AG04450 (cell line): ENCODE measurements at places on chromosomes 13 and 19.

GRCh38 chr13:98060282-98060681 is 82.6 kb upstream of the FARP1 start:
- no peak for DNase-seq

GRCh38 chr19:34319230-34319585 is 45.8 kb upstream of the GPI start:
- DNase-seq: no peak

GRCh38 chr19:15644066-15644741 is 3.5 kb downstream of the CYP4F3 start:
- DNase-seq: no peak

- DNase-seq: no peak
Measured at GRCh38 chr13:33174491-33174890, 111.1 kb downstream of the STARD13 start.

DNA sequence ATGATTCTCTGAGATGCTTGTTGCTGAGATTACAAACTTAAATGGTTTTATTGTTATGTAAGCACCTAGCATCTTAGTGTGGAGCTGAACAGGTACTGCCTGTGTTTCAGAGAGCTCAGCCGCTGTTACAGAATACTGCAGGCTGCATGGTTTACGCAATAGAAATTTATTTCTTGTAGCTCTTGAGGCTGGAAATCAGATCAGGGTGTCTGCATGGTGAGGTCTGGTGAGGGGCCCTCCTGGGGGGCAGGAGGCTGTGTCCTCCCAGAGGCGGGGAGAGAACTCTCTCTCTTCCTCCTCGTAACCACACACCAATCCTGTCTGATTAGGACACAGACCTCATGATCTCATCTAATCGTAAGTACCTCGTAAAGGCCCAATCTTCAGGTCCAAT is 13.1 kb downstream of the ATP11A start:
- DNase-seq: no peak

- no peak for DNase-seq
Measured at GRCh38 chr19:19662871-19663255, 613 bp downstream of the ATP13A1 start.

- DNase-seq: peak; percentile 16
Measured at GRCh38 chr13:100987948-100988347, 313.4 kb upstream of the TMTC4 start.

DNA sequence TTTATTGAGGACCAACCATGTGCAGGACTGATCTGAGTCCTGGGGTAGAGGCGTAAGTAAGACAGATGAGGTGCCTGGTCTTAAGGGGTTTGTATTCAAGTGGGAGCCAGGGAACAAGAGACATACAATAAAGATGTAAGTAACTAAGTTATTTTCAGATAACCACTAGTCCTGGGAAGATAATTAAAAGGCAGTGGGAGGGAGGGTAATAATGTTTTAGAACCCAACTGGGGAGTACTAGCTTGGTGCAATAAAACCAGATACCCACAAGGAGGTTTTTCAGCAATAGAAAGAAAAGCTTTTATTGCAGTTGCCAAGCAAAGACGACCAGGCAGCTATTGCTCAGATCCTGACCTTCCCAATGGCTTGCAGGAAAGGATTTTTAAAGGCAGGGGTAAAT is 893.7 kb downstream of the UQCRFS1 start:
- DNase-seq: no peak

DNA sequence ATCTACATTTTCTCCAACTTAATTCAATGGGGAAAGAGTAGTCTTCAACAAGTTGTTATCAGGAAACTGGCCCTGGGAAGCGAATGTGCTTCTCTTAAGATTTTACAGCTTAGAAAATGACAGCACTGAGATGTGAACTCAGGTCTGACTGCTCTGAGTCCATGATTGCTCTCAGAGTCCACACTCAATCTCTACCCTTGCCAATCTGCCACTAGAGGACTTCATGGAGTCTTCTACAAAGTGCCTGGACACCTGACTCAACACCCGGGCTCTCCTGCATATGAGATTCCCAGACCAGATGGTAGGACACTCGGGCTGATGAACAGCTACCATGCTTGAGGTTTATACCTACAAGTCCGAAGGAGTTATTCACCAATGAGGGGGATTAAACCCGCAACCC is 74.8 kb downstream of the ABCC4 start:
- DNase-seq: no peak

- no peak for DNase-seq
Measured at GRCh38 chr13:46759846-46760245, 37.1 kb downstream of the ESD start.

GRCh38 chr19:53912653-53913052 is 3.6 kb downstream of the CACNG7 start:
- no peak for DNase-seq

DNA sequence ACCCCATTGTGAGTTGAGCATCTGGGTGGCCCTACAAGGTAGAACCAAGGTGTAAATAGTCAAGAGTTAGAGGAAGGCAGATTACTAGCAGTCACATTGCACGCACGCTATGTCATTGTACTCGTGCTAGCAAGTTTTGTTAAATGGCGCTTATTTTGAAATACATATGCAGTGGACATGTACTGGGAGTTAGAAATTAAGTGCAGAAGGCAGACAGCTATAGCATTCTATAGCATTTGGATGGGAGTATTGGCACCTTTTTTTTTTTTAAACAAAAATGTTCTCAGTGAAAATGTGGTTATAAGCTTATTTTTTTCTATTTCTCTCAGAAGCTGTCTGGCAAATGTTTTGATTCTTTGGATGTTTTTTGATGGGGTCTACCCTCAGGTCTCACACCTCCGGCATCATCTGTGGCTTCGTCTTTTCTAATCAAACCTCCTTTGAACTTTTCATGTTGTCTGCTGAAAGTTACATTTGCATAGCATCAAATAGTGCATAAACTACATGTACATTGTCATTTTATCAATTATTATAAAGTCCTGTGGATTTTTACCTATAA is 68.1 kb downstream of the ARHGEF7 start:
- no peak for DNase-seq

DNA sequence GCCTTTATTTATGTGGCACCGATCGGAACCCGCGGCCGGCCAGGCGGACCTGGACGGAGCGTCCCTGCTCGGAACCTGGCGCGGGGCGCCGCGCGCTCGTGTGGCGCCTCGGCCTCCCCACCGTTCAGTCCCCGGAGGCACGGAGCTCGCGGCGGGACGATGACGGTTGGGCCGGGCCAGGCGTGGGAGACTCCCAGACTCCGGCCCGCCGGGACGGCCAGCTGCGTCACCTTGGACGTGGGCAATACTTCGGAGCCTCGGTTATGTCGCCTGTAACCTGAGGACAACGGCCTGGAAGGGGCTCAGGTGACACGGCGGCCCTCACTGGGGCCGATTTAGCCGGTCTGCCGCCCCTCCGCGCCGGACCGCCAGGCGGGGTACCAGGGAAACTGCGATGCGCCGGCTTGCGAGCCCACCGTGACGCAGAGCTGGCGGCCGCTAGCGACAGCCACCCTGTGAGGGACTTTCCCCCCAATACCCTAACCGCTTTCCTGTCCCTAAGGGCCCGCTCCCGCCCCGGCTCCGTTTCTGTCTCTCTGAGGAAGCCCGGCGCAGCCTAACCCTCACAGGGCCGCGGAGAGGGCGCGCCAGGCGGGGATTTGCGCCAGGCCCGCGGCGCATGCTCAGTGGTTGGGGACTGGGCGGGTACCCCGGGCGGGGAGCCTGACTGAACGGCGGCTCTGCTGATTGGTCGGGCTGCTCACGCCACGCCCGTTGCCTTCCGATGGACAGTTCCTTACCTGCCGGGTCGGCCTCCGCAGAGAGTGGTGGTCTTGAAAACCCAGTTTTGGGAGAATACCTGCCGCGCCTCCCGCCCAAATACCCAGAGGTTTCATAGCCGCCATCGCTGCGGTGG is 109.5 kb upstream of the DOCK9 start:
- DNase-seq: peak; percentile 32

- DNase-seq: no peak
Measured at GRCh38 chr13:97026531-97027161, 32.4 kb upstream of the OXGR1 start.

- no peak for DNase-seq
Measured at GRCh38 chr13:49953560-49953959, 17.4 kb upstream of the SPRYD7 start.

GRCh38 chr13:83819611-83820010 is 62.7 kb downstream of the SLITRK1 start:
- no peak for DNase-seq

GRCh38 chr13:29853131-29853530 is 2.7 kb upstream of the UBL3 start:
- no peak for DNase-seq

GRCh38 chr13:51324714-51325420 is 14.6 kb upstream of the SERPINE3 start:
- DNase-seq: no peak

GRCh38 chr13:103066781-103067345 is 646 bp upstream of the SLC10A2 start:
- no peak for DNase-seq

- no peak for DNase-seq
Measured at GRCh38 chr19:27792576-27793127, 1420.3 kb downstream of the UQCRFS1 start.

DNA sequence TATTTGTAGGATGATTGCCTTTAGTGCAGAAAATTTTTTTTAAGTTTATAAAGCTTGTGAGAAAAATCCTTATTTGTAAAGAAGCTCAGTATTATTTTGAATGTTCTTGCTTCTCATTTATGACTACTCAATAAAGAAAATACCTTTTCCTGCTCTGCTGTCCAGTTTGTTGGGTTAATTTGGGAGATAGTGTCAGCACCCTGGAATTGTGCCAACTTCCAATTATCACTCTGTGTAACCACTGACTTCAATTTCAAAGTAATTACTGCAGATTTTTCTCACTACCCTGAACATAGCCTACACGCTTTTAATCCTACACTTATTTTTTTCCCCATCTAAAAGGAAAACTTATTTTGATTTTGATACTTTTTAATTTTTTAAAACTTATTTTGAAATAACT is 93.1 kb downstream of the GGACT start:
- DNase-seq: no peak

DNA sequence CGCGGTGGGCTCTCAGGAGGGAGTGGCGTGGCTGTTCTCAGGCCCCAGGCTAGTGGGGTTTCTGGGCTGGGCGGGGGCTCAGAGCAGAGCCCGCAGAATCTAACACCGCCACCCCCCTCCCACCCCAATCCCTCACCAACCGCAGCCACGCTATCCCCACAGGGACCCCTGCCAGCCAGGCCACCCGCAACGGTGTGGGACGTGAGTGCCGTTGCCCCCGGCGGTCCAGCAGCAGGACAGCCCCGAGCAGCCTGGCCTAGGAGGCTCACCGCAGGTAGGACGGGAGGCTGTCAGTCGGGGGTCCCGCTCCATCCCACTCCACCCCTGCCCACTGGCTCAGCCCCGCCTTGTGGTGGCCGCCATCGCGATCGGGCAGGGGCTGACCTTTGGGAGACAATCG is at the start of gene NTN5:
NTN5 (minus strand) TSS at position 24 of the 400 bp plus-strand sequence. CDS start 2,031 bp downstream, outside the sequence.
- no peak for DNase-seq

- no peak for DNase-seq
Measured at GRCh38 chr13:27954406-27954851, 14.7 kb downstream of the CDX2 start.

DNA sequence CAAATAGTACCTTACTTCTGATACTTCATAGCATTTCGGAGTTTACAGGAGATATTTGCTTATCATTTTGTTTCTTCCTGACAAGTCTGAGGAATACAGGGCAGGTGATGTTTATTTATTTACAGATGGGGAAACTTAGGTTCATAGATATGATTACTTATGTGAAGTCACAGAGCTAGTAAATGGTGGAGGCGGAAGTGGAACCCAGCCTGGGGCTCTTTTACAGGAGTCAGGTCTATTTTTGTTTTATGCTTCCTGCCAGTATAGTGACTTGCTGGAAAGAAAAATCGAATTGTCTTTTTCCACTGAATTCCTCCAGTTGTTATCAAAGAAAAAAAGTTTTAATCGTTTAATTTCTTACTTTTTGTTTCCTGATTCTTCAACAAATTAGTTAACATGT is 66.5 kb downstream of the DGKH start:
- no peak for DNase-seq
